ENCODE measurements at places on chromosomes 11 and 22.
A peak's percentile ranks its signal among the peaks of the same experiment; 100 is the strongest.

DNA sequence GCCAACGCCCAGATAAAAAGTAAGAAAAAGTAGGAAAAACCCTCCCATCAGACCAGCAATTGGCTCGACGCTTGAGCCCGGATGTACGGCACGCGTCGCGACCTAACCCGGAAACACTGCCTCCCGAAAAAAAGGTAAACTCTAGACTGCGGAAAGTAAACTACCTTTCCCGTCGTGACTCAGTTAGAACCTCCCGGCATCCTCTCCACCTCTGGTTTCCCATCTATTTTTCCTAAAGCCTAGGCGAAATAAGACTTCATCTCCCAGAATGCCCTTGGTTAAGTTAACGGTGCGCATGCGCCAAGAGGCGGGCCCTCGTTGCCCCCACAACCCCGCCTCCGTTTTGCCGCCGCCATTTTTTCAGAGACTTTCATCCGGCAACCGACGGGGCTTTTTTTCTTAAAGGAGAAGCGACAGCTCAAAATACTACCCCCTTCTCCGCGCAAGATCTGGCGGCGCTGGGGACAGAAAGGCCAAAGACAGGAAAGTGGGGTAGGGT is 678 bp upstream of the ZFP91 start:
- peak; percentile 90 for DNase-seq

DNA sequence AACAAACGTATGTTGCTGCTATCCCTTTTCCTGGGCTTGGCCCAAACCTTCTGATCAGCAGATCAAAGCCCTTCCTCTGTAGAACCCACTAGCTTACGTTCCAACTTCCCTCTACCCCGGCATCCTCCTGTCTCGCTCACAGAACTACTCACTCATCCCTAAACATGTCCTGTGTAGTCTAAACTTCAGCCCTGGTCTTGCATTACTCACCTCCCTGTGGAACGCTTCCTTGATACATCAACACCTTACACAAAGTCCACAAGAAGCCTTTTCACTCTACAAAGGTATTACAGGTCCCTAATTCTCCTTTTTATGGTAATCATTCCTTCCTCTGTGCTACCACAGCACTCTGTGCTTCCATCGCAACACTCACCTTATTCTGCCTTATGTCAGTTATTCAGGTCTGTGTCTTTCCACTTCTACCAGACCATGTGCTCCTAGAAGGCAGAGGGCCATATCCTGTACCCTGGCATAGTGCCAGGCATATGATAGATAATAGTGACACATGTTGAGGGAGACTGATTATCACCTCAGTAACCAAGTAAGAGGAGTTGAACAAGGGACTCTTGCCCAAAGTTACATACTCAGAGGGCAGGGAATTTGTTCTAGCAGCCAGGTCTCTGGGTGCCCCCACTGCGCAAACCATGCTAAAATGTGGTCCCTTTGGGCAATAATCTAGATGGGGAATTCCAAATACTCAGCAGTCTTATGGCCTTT is 41.6 kb downstream of the USP35 start:
- DNase-seq: no peak

- no peak for DNase-seq
These were observed 20.6 kb downstream of the CYTH4 start for GRCh38 chr22:37302674-37303555.

GRCh38 chr11:16860617-16861016 is 122.2 kb downstream of the C11orf58 start:
- DNase-seq: no peak

DNA sequence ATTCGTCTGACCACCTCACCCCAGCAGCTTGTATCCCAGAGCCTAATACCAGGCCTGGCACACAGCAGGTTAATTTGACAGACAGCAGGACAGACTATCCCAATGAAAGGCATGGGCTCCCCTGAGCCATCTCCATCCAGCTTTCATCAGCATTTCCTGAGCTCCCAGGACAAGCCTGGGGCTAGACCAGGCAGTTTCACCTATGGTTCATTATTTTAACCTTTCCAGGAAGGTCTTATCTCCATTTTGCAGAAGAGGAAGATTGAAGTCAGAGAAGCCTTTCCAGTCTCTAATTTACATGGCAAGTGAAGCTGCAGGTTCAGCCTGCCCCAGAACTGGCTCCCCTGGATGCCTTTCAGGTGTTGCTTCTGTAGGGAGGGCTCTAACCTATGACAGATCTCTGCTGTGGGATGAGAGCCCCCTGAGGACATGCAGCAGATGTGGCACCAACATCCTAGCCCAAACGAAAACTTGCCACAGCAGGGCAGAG is 17.0 kb downstream of the ARRB1 start:
- DNase-seq: no peak

DNA sequence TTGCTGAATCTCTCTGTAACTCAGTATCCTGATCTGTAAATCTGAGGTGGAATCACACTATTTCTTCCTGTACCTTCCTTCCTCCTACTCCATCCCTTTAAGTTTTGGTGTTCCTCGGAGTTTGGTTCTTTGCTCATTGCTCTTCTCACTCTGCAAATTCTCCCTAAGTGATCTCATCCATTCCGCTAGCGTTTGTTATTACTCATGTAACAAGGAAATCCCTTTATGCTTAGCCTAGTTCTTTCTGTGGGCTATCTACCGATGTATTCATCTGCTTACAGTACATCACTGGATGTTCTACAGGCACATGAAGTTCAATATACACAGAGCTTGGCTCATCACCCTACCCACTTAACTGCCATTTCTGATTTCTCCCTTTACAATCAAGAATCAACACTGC is 1.6 kb upstream of the CEP295 start:
- no peak for DNase-seq

- no peak for DNase-seq
These were observed 32.1 kb downstream of the UQCR10 start for GRCh38 chr22:29799217-29799680.

- DNase-seq: no peak
These were observed 14.0 kb downstream of the CRKL start for GRCh38 chr22:20931126-20931654.

DNA sequence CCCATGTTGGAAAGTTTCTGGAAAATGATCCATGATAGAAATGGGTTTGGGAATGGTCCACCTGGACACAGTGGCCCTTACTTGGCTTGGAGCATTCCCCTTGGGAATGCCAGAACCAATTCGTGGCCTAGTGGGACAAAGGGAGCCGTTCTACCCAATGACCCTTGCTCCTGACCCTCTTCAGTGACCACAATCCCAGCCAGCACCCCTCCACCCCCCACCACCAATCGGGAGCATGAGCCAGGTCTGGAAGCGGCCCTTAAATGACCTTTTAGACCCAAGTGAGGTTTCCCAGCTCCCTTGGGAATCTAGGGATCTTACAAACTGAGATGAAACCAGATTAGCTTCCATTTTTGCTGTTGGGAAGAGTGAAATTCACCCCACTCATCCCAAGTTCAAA is 51.3 kb upstream of the CDON start:
- no peak for DNase-seq

- DNase-seq: no peak
These were observed 782.6 kb upstream of the CHORDC1 start for GRCh38 chr11:91005458-91005857.

GRCh38 chr11:98701541-98701940 is 319.2 kb upstream of the CNTN5 start:
- no peak for DNase-seq

DNA sequence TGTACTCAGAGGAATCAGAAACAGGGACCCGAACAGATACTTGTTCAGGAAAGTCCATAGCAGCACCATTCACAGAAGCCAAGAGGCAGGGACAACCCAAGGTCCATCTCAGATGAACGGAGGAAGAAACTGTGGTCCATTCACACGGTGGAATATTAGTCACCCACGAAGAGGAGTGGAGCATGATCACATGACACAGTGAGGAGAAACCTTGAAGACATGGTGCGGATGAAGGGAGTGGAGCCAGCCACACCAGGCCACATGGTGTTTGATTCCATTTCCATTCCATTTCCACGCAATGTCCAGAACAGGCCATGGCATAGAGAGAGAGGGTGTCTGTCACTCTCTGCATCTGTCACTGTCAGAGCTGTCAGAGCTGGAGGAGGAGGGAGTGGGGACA is 30.7 kb downstream of the NADSYN1 start:
- no peak for DNase-seq

- no peak for DNase-seq
These were observed at the start of gene PLA2G3 for GRCh38 chr22:31139866-31140716. Gene PLA2G3, minus strand, starts transcription at chr22:31140508. Its CDS starts 154 bp downstream, at chr22:31140354.

DNA sequence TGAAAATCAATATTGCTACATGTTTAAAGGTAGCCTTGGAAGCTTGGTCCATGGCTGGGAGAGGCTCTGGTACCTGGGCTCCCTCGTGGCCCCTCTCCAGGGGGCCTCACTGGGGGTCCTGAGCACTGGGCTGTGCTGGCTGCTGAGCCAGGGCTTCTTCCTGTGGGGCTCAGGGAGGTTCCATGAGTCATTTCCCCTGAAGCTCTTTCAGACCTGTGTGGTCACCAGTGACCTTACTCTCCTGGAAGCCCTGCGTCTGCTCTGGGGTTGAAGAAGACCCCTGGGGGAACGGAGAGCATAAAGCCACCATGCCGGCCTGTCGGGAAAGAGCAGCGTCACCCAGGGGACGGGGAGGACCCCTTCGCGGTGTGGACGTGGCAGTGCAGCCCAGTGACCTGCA is 389.0 kb downstream of the TBC1D22A start:
- DNase-seq: no peak

GRCh38 chr22:35064664-35065063 is 1.3 kb upstream of the ISX start:
- no peak for DNase-seq

- DNase-seq: no peak
These were observed 15.7 kb downstream of the PRPF19 start for GRCh38 chr11:60890696-60891095.

- no peak for DNase-seq
These were observed 6.7 kb downstream of the HEPACAM start for GRCh38 chr11:124928942-124929665.

DNA sequence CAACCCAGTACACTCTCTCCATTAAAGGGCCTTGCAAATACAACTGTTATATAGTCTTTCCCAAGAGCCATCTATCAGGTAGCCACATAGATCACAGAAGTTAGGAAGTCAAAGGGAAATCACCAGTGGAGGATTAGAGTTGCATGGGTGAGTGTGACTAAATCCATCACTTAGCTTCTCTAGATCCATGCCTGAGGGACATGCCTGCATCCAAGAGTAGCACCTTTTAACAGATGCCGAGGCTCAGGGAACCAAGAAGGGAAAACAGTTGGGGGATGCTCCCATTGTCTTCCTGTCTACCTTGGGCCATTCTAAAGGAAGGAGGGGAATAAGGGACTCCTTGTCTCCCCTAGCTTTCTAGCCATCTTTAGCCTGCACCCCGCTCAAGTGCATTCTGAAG is 77.9 kb downstream of the XRRA1 start:
- no peak for DNase-seq

GRCh38 chr22:49259839-49260615 is 567.6 kb downstream of the BRD1 start:
- no peak for DNase-seq

DNA sequence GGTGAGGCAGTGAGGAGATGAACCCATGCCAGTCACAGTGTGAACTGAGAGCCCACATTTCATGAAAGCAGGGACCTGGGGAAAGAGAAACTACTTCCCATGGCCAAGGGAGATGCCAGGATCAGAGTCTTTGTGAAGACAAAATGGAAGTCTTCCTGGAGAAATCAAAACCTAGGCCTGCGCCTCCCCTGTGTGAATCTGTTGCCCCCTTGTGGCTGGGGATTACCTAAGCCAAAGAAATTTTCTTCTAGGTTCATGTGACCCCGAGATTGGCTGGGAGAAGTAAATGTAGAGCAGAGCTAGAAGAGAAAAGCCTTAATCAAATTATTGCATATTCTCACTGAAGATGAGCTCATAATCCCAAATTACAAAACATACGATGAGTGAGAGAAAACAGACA is 1075.3 kb downstream of the TBC1D22A start:
- no peak for DNase-seq

- no peak for DNase-seq
These were observed 18.2 kb upstream of the CCDC34 start for GRCh38 chr11:27381238-27381666.

DNA sequence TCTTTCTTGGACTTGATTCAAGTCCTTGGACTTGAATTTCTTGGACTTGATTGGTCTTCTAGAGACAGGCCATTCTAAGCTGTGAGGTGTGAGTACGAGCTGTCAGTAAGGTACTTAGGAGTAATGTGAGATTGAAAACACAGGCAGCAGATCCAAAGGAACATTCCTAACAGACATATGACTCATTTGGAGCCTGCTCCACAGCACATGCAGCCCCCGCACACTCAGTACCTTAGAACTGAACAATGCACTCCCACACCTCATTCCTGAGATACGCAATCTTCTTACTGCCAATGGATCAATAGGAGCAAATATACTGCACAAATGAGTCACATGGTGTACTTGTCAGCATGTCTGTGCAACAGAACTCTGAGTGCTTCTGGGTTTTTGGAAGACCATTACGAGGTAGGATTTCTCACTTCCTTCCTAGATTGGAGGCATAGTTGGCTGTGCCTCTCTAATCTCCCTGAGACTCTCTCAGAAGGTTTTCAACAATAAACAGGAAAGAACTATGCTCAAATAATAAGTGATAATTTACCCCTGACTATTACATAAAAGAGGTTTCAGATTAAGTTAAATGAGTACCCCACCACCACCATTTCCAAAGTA is 243.1 kb downstream of the KCNA4 start:
- no peak for DNase-seq

DNA sequence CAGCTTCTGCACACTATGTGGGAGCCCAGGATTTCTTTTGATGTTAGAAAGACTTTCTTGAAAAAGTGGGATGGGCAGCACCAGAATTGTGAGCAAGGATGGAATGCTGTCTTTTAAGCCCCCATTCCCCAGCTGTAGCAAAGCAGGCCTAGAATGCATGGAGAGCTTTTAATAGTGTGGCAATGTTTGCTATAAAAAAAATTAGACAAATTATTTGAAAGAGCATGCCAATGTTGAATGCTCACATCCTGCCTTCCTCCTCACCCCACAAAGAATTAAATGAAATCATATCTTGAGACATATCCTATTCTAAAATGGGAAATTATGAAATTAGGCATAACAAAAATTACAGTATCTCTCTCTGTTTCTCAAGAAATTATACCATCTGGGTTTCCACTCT is 154.7 kb downstream of the C11orf91 start:
- no peak for DNase-seq

GRCh38 chr22:19959043-19959586 is 17.5 kb upstream of the TXNRD2 start:
- no peak for DNase-seq

GRCh38 chr11:64400102-64400501 is 41.1 kb downstream of the RPS6KA4 start:
- DNase-seq: no peak

GRCh38 chr22:27514601-27515523 is 286.7 kb downstream of the MN1 start:
- no peak for DNase-seq

- DNase-seq: no peak
These were observed 16.2 kb upstream of the RRAS2 start for GRCh38 chr11:14374922-14375830.

- no peak for DNase-seq
These were observed 953 bp upstream of the PACS1 start for GRCh38 chr11:66068923-66069714.

- no peak for DNase-seq
These were observed 440.1 kb downstream of the NTM start for GRCh38 chr11:131810541-131810940.

DNA sequence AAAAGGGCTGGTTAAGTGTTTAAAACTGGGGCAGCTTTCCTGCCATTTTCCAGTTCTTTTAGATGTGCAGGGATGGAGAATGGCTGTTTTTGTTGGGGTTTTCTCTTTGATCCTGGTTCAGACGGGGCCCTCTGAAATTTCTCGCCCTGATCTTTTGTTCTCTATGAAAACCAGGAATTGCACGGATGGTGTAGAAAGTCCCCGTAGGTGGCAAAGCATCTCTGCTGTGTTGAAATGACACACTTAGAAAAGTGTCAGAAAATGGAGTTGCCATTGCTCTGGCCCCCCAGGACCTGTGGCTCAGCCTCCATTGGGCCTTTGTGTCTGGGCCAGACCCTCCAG is 63.0 kb downstream of the PARVB start:
- DNase-seq: no peak
